ENCODE measurements at places on chromosomes 2 and 18. TPM values are rescaled to one million over a fixed set of nuclear protein-coding genes. Genes with fewer than 3 reads are reported as not detected.

- DNase-seq: no peak
These were observed 237.5 kb downstream of the LDLRAD4 start for GRCh38 chr18:13455960-13456481.

DNA sequence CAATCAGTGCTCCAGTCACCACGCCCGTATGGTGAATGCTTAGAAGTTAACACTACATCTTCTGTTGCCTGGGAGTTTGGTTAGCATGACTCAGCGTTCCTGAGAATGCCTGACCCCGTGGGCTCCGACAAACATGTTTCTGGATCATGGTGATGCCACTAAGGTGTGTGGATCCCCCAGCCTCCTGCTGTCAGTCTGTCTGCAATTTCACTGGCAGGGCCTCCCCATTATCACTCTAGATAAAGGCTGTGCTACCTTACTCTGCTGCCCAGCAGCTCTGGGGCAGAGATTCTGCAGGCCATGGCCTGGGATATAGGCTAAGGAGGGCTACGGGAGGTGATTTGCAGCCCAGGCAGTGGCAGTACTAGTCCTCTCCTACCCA is 66.0 kb downstream of the STPG4 start:
- DNase-seq: no peak

DNA sequence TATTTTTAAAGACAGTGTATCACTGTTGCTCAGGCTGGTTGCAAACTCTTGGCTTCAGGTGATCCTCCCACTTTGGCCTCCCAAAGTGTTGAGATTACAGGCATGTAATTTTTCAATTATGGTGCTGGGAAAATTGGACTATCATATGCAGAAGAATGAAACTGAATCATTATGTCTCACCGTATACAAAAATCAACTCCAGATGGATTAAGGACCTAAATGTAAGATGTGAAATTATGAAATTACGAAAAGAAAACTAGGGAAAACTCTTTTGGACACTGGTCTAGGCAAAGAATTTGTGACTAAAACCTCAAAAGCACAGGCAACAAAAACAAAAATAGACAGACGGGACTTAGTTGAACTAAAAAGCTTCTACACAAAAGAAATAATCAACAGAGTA is 31.2 kb downstream of the MAP3K2 start:
- DNase-seq: no peak

DNA sequence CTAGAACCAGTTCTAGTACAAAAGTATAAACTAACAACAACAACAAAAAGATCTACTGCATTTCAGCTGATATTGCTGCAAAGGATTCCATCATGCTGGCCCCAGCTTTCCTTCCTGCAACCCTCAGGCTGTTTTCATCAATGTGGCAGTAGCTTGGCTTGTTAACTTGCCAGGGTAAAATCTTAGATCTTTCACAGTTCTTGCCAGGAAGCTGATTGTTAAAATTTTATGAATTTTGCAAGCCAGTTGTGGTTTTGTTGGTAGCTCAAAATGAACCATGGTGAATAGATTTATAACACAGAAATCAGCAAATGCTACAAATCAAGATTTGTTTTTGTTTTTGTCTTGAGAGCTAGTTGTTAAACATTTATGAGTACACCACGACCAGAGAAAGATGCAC is 19.3 kb downstream of the CCDC178 start:
- no peak for DNase-seq

DNA sequence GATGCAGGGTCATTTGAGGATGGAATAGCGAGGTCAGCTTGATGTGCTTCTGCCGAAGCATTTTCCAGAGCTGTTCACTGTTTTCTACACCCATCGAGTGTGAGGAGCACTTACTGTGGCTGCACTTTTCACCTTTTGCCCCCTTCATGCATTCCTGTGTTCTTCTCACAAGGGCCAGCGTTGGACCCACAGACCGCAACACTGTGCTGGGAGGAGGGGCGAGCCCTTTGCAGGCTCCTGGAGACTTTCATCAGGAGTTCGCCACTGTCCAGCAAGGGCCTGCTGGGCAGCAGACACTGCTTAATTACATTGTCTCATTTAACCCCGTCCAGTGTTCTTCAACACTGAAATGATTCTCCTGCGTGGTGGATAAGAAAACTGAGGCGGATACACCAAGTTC is 29.9 kb downstream of the CYP26B1 start:
- DNase-seq: no peak

GRCh38 chr2:224930124-224930523 is 112.1 kb downstream of the DOCK10 start:
- peak; percentile 33 for DNase-seq

- DNase-seq: no peak
These were observed 78.8 kb upstream of the CAPN13 start for GRCh38 chr2:30886080-30886479.

- no peak for DNase-seq
These were observed 460.8 kb upstream of the REG3G start for GRCh38 chr2:78564666-78565065.

DNA sequence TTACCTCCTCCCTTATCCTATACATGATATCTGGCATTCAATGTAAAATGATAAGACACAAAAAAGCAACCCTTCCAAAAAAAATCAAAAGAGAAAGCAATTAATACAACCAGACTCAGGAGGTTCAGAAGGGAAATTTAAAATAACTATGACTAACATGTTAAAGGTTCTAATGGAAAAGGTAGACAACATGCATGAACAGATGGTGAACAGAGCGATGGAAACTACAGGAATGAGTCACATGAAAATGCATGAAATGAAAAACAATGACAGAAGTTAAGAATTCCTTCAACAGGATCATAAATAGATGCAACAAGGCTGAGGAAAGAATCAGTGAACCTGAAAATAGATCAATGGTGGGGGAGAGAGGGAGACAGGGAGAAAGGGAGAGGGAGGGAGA is 26.1 kb upstream of the ERCC3 start:
- DNase-seq: no peak

GRCh38 chr2:82803307-82803706 is 1655.8 kb downstream of the SUCLG1 start:
- DNase-seq: no peak

DNA sequence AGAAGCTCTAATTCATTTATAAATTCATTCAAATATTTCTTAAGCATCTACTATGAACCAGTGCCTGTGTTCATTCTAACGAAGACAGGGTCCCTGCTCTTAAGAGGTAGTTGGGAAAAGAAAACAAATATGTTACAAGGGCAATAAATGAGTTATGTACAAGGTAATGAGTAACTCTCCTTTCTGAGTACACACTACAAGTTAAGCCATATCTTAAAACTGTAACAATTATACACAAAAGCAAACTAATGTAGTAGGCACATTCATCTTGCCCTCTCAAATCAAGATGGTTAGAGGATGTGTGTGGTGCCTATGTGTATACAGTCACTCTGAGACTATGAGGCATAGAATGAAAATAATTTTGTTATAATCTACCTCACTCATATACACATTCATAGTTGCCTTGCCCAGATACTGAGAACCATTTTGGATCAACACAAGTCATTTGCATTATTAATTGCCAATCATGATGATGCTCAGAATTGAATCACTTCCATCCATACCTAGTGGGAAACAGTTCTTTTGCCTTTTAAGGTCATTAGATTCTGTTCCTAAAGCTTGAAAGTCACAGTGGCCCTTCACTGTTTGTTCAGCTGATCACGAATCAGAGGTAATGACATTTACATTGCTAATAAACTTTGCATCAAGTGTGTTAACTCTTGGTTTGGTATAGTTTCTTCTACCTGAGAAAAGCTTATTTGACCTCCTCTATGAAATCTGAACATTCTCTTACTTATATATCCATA is 283.1 kb downstream of the ZNF385B start:
- no peak for DNase-seq

- no peak for DNase-seq
These were observed 5.3 kb upstream of the PXDN start for GRCh38 chr2:1749489-1750119.

DNA sequence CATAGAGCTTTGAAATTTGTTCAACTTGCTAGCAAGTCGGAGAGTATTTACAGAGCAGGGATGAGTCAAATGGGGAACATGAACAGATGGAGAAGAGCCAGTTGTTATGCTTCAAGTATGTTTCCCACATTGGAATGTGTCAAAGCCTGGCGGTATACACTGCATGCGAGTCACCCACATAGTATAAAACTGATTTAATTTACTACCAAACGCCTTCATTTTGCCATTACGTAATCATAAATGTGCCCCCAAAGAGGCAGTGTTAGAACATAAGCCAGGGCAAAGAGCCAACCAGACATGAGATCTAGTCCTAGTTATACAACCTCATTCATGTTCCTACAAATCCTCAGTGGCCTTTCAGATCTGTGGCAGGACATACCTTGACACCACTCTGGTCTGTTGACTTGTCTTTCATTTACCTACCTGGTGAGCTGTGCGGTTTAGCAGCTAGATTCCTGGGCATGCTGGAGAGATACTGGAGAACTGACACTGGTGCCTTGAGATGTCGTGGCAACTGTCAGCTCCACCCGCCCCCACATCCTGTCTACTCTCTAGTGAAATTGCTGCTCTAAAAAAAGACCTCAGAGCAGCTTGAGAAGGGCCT is 21.7 kb upstream of the NRP2 start:
- DNase-seq: peak; percentile 40

GRCh38 chr18:12828116-12829051 is 55.7 kb downstream of the PTPN2 start:
- DNase-seq: no peak

GRCh38 chr2:240469740-240470139 is 34.3 kb downstream of the GPC1 start:
- DNase-seq: peak; percentile 0

- DNase-seq: no peak
These were observed 46.3 kb downstream of the MYO7B start for GRCh38 chr2:127581516-127582490.

DNA sequence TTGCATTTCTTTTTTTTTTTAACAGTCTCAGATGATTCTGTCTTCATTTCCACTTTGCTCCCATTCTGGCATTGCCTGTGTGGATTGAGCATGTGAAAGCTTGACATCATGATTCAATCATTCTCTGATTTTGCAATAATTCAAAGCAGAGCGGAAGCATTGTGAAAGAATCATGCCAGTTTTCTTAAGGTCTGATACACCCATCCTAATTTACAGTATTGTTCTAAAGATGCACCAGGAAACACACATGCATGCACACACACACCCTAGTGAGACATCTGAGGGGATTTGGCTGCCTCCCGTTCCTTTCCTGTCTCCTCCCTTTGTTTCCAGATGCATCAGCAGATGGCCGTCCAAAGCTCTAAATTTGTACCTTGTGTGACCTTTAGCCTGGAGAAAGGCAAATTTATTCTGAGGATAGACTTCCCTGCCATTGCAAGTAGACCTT is 97.3 kb downstream of the FMNL2 start:
- DNase-seq: no peak

GRCh38 chr2:23513245-23513871 is 128.4 kb downstream of the KLHL29 start:
- no peak for DNase-seq

GRCh38 chr2:45688479-45689298 is 37.2 kb downstream of the PRKCE start:
- no peak for DNase-seq

DNA sequence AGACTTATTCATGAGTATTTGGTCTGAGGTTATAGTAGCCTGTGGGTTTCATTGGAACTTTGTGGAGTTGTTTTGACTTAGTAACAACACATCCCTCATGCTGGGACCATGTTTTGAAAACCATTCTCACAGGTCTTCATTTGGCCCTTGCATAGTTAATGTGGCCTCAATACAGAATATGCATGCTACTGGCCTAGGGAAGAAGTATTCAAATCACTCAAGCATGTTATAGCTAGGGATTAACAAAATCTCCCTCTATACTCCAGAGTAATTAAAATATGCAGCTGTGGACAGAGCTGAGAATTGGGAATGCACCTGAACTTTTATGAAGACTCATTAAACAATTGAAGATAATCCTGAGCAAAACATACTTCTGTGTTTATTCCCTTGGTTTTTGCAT is 325.5 kb upstream of the CHAC2 start:
- no peak for DNase-seq

- no peak for DNase-seq
These were observed 415.5 kb downstream of the MEIS1 start for GRCh38 chr2:66850376-66850775.

DNA sequence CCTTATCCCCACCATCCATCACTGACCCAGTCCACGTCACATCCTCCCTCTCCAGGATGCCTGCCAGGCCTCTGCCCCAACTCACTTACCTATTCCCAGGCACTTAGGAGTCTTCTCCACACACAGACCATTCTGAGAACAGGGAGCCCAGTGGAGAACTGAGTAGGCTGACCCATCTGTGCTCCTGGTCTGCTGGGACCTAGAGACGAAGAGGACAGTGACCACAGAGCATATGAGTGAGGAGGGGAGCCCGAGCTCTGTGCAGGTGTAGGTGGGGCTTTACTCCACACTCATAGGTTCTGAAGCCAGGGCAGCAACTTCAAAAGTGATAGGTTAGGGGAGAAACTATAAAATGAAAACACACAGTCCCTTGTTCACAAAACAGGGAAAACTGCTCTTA is 130.0 kb downstream of the NDUFA10 start:
- no peak for DNase-seq

GRCh38 chr2:15591373-15591691 is 336 bp upstream of the DDX1 start:
- no peak for DNase-seq

DNA sequence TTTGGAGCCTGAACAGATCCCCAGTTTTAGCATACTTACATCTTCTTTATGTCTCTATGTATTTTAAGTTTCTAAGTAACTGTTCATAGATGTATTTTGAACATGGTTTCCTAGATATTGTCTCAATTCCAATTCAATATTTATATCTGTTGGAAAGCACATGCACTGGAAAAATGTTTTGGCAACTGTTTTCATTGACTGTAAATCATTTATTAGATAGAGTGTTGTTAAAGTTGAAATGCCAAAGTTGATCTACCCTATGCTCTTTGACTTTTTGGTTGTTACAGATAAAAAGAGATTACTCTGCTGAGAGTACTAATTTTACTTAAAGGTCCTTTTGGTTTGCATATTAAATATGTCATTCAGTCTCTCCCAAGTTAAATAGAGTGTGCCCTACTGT is 345.0 kb upstream of the NRP2 start:
- no peak for DNase-seq

ASPRV1 gene
- total RNA-seq: 1.2 TPM

MAPK4 gene
- total RNA-seq: 0.06 TPM

TRIM54 gene
- not detected for total RNA-seq

SLC30A3 gene
- not detected for total RNA-seq

SLC16A14 gene
- total RNA-seq: 0.60 TPM

LCT gene
- 0.19 TPM for total RNA-seq

ASXL3 gene
- not detected for total RNA-seq

SP3 gene
- total RNA-seq: 114 TPM

PARD6G gene
- total RNA-seq: 0.30 TPM

MTLN gene
- 20.0 TPM for total RNA-seq

B3GNT7 gene
- total RNA-seq: 0.53 TPM

CAPN13 gene
- not detected for total RNA-seq

LYG1 gene
- total RNA-seq: 3.3 TPM

Measured in T-cell (primary cell).